M059J (cell line): ENCODE measurements at places on chromosomes 6 and 20. TPM values are rescaled to one million over a fixed set of nuclear protein-coding genes. Genes with fewer than 3 reads are reported as not detected.

Gene RAET1L
- 0.42 TPM in 1 of 2 replicates, not detected in the other for total RNA-seq

Gene SLC22A1
- 0.05 TPM in 1 of 2 replicates, not detected in the other for total RNA-seq

Gene CYP39A1
- 4.5 and 6.2 TPM in 2 replicates for total RNA-seq

Gene GJA10
- not detected in 2 replicates for total RNA-seq

Gene PRELID3B
- 112 and 114 TPM in 2 replicates for total RNA-seq

Gene SAPCD1
- total RNA-seq = 1.7 TPM in 1 of 2 replicates, not detected in the other

Gene TSPO2
- total RNA-seq = not detected in 2 replicates

Gene MACROD2
- total RNA-seq = 0.44 and 1.8 TPM in 2 replicates

Gene PRKN
- total RNA-seq = 0.07 TPM in 1 of 2 replicates, not detected in the other

Gene CTSZ
- 12.4 and 14.9 TPM in 2 replicates for total RNA-seq

Gene DYNLT2
- total RNA-seq = 0.76 and 1.1 TPM in 2 replicates

Gene BNIP5
- not detected in 2 replicates for total RNA-seq

Gene SLC44A4
- total RNA-seq = 0.20 TPM in 1 of 2 replicates, not detected in the other

Gene SLC26A8
- 0.10 TPM in 1 of 2 replicates, not detected in the other for total RNA-seq

Gene PARD6B
- total RNA-seq = 9.4 and 16.6 TPM in 2 replicates

Gene BFSP1
- 4.8 and 5.5 TPM in 2 replicates for total RNA-seq

Gene MTFR2
- 12.0 and 12.4 TPM in 2 replicates for total RNA-seq

Gene ANKEF1
- 4.5 and 6.3 TPM in 2 replicates for total RNA-seq

Gene MYL9
- 29.0 and 39.2 TPM in 2 replicates for total RNA-seq

Gene VSTM2L
- total RNA-seq = 1.0 and 4.2 TPM in 2 replicates

Gene RPP21
- total RNA-seq = 106 and 156 TPM in 2 replicates

Gene ABHD16B
- not detected in 2 replicates for total RNA-seq

Gene NDUFAF5
- total RNA-seq = 27.6 and 43.6 TPM in 2 replicates

Gene LPA
- not detected in 2 replicates for total RNA-seq
